ENCODE measurements at places on chromosomes 3 and 15.

- DNase-seq, result no peak
Measured at GRCh38 chr3:63344661-63345060, 66.6 kb downstream of the SYNPR start.

GRCh38 chr3:81502236-81502635 lies 259.2 kb downstream of the GBE1 start:
- no peak for DNase-seq

DNA sequence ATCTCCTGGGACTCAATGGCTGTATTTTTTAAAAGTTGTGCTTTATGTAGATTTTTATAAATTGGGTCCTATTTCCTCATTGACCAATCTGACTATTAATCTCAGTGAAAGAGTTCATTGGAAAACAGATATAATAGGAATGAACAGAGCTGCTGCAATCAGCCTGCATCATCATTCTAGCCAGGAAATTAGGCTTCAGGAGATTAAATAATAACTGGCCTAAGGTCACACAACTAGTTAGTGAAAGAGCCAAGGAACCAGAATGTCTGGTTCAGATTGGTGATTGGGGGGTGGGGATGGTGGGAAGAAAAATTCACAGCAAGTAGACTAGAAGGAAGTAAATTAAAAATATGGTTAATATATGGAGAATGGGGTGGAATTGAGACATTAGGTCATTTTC lies 180.9 kb upstream of the ROPN1 start:
- DNase-seq, result no peak

DNA sequence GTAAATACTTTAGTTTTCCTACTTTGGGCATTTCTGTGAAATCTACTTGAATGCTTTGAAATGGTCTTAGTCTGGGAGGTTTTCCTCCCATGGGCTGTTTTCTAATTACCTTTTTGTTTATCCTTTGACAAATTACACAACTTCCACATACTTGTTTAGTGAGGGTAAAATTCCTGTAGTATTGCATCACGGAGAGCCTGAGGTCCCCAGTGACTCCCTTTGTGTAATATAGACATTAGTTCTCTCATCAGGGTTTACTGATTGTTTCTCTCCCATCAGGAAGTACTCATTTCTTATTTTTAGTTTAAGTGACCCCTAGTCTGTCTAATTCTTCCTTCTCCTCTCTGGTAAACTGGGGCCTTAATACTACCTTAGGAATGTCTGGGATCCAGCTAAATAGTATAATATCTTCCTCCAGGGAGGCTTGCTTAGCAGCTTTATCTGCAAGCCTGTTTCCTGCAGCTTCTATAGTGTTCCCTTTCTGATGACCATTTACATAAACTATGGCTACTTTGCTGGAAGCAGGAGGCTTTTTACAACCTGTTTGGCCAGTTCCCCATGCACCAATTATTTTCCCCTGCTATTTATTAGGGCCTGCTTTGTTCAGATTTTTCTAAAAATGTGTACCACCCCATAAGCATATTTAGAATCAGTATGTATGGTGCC lies 87.2 kb upstream of the XCR1 start:
- no peak for DNase-seq

- no peak for DNase-seq
Measured at GRCh38 chr3:188262913-188263683, 109.1 kb downstream of the LPP start.

- DNase-seq, result no peak
Measured at GRCh38 chr3:77325702-77326101, 285.8 kb downstream of the ROBO2 start.

GRCh38 chr3:52423173-52423572 lies 21.7 kb downstream of the SEMA3G start:
- DNase-seq, result no peak

DNA sequence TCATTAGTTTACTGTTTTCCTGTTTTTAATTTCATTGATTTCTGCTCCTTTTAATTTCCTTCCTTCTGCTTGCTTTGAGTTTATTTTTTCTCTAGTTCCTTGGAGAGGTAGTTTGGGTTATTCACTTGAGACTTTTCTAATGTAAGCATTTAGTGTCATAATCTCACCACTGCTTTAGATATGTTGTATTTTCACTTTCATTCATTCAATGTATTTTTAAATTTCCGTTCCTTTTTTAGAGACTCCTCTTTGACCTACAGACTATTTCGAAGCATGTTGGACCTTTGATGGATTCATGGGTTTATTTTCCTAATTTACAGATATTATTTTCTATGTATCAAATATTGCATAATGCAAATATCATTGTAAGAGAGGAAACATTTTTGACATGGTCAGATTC lies 23.3 kb downstream of the KLHL18 start:
- DNase-seq, result no peak

DNA sequence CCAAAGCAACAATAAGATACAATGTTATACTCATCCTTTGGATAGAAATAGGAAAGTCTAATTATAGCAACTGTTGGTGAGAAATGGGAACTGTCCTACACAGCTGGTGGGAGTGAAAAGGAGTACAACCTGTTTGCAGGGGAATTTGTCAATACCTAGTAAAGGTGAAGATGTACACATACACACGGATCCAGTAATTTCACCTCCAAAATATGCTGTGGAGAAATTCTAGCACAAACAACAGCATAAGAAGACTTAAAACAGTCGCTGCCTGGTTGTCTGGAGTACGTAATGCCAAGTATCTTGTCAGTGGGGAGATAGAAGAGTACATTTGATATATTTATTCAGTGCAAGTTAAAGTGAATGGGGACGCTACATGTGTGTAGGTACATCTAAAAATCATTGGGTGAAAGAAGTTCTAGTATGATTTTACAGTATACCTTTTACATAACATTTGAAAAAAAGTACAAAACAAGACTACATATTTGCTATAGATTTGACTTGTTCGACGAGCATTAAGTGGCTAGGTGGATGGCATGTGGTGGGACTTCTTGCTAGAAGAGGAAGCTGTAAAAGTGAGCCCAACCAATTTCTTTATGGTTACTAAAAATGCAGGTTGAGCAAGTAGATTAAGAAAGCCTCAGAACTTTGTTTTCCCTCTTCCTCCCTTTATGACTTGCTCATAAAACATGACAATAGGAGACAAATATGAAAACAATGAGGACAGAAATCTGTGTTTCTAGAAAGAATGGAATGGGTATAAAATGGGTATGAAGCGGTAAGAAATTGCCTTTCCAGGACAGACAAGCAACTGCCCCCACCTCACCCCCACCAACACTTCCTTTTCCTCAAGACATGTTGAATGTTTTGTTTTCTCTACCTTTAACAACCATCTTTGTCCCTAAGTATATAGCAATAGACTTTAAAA lies 50.2 kb upstream of the CCR4 start:
- DNase-seq, result no peak

DNA sequence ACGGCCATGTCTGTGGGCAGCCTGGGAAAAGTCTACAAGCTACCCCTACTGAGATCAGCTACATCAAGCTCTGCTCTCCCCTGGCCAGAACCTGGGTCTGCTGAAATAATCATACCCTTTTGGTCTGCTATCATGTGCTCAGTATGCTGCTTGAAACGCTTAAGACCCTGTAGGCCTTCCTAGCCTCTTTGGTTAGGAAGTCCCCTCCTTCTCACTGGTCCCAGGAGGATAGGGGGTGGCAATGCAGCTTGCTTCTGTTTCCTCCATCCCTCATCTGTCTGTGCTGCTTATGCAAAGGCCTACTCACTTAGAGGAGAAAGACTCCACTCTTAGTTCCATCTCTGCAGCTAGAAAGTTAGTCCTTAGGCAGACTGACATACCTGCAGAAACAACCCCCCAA lies 118.2 kb upstream of the RASGRP1 start:
- no peak for DNase-seq

GRCh38 chr15:66723826-66724731 lies 22.0 kb downstream of the SMAD6 start:
- no peak for DNase-seq

Measured in activated T-helper 9 cell treated with anti-CD3 and anti-CD28 coated beads, Interleukin-2, amount 50 U/mL, for 16 hours (primary cell).